H9 (cell line): ENCODE measurements at places on chromosomes 6 and 20. TPM values are rescaled to one million over a fixed set of nuclear protein-coding genes. Genes with fewer than 3 reads are reported as not detected.

The BANF2 gene
- total RNA-seq = not detected in 2 replicates

The TEAD3 gene
- total RNA-seq = 24.3 and 27.0 TPM in 2 replicates

The CAPN11 gene
- total RNA-seq = 0.28 and 0.29 TPM in 2 replicates

The NKAIN4 gene
- total RNA-seq = 19.1 and 20.9 TPM in 2 replicates

The CPXM1 gene
- 69.0 and 70.0 TPM in 2 replicates for total RNA-seq

The CRISP3 gene
- total RNA-seq = not detected in 2 replicates

The EFCAB8 gene
- 0.09 TPM in 1 of 2 replicates, not detected in the other for total RNA-seq

The HLA-DPA1 gene
- total RNA-seq = 2.6 and 4.0 TPM in 2 replicates

The EEF1A2 gene
- total RNA-seq = 25.8 and 27.4 TPM in 2 replicates

DNA sequence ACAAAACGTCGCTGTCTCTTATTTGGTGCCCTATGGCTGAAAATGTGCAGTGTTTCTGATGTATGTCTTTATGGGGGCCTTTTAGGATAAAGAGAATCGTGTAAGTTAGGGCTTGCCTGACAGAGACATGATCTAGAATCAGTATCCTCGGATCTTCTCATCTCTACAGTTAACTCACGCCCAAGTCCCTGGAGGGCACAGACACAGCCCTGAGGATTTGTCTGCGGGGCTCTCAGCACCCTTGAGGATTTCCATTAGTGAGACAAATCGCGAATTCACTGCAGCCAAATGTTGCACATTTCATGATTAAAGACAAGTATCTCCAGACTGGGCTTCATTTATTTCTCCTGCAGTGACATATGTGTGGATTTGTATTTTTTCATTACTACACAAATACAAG lies 552.7 kb downstream of the C6orf118 start:
- DNase-seq = no peak

- DNase-seq = peak; percentile 82
Observed at GRCh38 chr20:56626367-56627121, 2.6 kb upstream of the TFAP2C start.

- no peak for DNase-seq
Observed at GRCh38 chr6:167711211-167711610, 115.5 kb upstream of the AFDN start.

DNA sequence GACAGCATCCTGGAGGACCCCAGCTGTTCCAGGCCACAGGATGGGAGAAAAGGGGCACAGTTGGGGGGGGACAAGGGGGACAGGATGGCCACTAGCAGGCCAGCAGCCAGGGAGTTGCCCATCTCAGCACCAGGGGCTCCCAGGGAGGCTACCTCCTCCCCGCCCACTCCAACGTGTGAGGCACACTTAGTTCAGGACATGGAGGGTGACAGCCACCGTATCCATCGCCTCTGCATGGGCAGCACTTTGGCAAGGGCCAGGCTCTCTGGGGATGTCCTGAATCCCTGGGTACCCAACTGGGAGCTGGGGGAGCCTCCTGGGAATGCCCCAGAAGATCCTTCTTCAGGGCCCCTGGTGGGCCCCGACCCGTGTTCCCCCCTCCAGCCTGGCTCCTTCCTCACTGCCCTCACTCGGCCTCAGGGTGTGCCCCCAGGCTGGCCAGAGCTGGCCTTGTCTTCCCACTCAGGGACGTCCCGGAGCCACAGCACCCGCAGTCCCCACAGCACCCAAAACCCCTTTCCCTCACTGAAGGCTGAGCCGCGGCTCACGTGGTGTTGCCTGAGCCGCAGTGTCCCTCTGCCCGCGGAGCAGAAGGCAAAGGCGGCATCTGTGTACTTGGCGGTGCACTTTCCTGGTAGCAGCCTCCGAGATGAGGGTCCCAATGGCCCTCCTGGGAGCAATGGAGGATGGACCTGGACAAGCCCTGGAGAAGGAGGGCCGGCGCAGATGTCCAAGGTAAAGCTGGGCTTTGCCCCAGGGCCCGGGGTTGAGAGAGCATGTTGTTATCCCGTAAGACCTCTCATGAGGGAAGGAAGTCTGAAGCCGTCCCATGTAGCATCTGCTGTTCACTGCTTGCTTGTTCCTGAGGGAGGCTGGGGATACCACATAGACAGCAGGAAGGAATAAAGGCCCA lies 30.7 kb downstream of the ZNF831 start:
- DNase-seq = no peak

DNA sequence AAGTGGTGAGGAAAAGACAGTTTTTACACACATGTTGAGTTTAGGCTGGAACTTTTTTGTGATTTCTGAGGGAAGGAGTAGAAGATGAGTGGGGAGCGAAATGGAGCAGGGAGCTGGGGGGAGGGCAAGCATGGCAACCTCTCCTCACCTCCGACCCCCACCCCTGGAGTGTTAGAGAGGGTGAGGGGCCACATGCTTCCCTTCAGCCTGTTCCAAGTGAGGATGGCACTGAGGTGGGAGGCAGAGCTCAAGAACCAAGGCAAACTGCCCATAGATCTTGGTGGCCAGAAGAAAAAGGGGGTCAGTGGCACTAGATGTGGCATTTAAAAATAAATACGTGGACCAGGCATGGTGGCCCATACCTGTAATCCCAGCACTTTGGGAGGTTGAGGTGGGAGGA lies 4.8 kb downstream of the TTBK1 start:
- no peak for DNase-seq

DNA sequence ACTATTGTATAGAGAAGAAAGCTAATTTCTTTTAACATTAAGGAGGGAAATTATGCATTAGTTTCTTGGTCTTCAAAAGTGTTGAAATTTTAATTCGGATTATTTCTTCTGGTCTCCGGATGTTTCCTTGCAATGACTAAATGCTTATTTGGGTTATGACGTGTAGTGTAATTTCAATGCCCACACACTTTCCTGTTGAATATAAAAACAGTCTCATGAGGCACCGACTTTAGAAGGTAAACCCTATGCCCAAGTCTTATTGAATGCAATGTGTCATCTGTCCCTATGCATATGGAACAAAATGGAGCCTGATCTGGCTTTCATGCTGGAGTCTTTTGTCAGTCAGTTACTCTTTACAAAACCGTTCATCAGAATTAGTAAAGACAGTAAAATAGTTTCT lies 17.7 kb downstream of the GJA1 start:
- DNase-seq = no peak

DNA sequence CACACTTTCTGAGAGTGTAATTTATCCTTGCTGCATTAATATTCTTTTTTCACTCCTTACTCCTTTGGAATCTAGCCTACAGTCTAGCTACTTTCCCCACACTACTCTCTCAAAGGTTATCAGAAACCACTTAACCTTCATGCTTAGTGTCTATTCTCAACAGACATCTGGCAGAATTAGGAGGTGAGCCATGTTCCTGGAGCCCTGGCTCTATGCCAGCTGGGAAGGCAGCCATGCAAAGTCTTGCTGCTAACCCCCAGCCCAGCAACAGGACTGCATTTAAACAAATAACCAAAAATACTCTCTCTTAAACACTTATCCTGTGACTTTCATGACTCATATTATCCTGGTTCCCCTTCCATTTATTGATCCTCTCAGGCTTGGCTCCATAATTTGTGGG lies 260.2 kb downstream of the BCKDHB start:
- DNase-seq = no peak

GRCh38 chr20:63955281-63955826 lies 862 bp downstream of the UCKL1 start:
- no peak for DNase-seq

DNA sequence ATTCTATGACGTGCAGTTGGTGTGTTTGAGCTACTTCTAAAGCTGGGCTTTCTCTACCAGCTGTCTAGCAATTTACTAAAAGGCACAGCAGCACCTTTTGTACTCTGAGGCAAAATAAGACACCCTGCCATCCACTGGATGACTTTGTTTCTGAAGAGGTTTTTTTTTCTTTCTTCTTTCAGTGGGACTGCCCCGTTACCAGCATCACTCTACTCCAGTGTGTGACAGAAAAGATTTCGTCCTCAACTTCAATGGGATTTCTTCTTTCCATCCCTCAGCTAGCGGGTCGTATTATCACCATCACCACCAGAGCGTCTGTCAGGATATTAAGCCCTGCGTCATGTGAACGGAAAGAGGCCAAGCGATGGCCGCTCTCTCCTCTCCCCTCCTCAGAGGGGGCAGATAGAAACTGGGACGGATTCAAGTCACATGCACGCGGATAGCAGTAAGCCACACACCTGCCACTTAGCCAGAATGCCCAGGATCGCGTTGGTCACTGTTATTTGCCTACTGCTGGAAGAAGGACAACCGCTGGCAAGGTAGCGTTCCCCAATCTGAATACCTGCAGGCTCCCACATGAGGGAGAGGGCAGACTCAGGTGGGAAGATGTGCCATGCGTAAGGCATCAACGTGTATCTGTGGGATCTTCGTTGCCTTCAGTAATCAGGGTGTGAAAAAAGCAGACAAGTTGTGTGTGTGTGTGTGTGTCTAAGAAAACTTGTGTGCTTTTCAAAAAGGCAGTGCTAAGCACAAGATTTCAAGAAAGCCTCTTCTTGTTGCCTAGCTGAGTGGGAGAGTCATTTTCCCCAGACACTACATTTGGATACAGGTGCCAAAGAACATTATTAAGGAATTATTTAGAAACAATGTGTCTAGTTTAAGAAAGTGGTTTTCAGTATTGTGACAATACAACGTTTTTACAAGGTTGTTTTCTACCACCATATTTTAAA lies 5.4 kb downstream of the FOXF2 start:
- DNase-seq = no peak

- DNase-seq = peak; percentile 48
Observed at GRCh38 chr20:1894951-1895673, at the start of gene SIRPA. SIRPA (plus strand) TSS chr20:1895407; CDS start chr20:1895448, 41 bp downstream.

DNA sequence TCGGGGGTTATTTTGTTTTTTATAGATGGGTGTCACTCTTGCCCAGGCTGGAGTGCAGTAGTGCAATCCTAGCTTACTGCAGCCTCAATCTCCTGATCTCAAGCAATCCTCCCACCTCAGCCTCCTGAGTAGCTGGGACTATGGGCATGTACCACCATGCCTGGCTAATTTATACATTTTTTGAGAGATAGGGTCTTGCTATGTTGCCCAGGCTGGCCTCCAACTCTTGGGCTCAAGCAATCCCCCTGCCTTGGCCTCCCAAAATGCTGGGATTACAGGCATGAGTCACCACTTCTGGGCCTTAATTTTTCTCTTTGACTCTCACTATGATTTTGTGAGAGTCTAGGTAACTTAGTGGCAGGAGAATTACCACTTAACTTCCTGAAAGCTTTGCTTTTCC lies 23.3 kb downstream of the AKAP12 start:
- no peak for DNase-seq

GRCh38 chr6:135329851-135330803 lies 149.0 kb downstream of the MYB start:
- DNase-seq = no peak

GRCh38 chr6:133301835-133302234 lies 60.7 kb downstream of the EYA4 start:
- DNase-seq = no peak

DNA sequence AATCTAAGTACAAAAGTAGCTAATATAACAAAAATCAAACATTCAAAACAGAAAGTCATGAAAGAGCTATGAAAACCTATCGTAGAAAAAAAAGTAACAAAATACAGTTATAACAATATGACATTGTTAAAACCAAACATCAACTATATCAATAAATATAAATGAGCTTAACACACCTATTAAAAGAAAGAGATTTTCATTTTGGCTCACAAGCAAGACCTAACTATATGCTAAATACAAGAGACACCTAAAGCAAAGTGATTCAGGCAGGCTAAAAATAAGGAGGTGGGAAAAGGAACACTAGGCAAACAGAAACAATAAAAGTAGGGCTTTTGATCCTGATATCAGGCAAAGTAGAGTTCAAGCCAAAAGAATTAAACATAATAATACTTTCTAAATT lies 13.5 kb downstream of the ZNF322 start:
- DNase-seq = no peak

DNA sequence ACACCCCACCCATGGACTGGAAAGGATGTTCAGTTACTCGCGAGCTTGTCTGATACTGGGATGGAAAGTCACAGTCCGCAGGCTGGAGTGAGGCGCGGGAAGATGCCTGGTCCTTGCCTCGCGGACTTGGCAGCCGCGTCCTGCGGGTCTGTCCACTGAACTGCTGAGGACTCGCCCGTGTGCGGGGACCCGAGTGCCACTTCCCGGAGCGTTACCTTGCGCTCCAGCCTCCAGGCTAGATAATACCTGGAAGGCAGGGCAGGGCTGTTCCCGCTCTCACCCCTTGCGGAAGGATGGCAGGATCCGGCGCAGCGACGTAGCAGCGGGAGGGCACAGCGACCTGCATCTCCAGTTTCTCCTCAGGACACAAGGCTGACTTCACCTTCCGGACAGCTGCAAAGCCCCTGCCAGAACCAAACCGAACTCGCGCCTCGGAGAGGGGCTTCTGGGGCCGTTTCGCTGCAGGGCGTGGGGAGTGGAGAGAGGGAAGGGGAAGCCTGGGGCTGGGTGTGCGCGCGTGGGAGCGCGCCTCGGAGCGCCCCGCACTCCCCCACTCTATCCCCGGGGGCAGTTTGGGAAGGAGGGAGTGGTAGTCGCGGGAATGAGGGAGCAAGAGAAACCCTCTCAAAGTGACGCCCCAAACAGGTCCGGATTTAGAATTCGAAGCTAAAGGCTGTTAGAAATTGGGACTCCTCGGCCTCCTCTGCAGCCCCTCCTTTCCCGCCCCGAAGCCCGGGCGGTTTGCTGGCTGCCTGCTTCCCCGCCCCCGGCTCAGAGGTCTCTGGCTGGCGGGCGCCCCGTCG lies at the start of gene KCNQ5:
Gene KCNQ5, plus strand, starts transcription at position 774 of the 803 bp plus-strand sequence.
- DNase-seq = peak; percentile 71

DNA sequence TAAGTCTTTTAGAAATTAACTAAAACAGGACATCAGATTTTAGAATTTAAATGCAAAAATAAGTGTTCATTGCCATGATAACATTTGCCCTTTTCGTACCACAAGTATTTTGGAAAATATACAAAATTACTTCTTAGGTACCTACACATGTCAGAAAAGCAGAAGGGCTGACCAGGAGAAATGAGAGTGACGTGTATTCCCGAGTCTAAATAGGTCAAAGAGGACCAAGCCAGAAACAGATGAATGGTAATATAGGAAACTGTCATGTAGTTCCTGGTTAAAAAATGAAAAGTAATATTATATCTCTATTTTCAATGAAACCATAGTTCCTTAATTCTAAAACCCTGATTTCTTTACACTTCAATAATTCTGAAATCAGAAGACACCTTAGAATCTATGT lies 126.2 kb downstream of the IPCEF1 start:
- no peak for DNase-seq
